Activated T-helper 9 cell treated with anti-CD3 and anti-CD28 coated beads, Interleukin-2, amount 50 U/mL, for 16 hours (primary cell): ENCODE measurements at places on chromosomes 2 and 18.

DNA sequence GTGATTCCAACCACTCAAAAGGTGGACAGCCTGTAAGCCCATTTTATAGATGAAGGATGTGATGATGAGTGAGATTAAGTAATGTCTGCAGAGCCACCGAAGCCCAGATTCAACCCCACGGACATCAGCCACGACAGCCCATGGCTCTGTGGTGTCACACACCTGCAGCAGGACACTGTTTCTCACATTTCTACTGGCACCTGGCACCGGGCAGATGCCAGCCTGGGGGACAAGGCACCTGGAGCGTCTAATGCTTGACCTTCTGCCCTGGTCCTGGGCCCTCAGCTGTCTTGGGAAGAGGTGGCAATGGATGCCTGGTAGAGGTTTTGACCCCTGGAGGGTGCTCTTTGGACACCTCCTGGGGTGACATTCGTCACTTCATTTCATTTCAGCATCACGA is 176.3 kb downstream of the ANAPC1 start:
- DNase-seq, result no peak

- no peak for DNase-seq
These were observed 592.6 kb upstream of the HS6ST1 start for GRCh38 chr2:128911276-128911675.

- DNase-seq, result no peak
These were observed 12.2 kb upstream of the DTNA start for GRCh38 chr18:34697891-34698290.

DNA sequence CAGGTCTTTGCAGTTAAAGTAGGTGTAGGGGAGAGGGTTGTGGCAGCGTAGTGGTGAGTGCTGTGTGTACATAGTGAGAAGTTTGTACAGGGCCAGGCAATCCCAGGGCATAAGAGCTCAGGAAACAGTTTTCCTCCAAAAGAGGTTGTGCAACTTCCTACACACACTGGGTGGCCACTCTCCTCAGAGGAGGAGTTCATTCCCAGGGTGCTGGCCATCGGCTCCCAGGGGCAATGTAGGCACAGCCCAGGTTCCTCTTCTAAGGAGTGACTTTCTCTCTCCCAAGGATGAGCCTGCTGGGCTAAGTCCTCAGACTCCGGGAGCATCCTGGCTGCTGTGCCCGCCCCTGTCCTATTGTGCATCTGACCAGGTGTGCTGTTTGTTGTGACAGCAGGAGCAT is 3.0 kb downstream of the ACOXL start:
- DNase-seq, result no peak

GRCh38 chr2:96580771-96581170 is 44.2 kb downstream of the ARID5A start:
- no peak for DNase-seq

DNA sequence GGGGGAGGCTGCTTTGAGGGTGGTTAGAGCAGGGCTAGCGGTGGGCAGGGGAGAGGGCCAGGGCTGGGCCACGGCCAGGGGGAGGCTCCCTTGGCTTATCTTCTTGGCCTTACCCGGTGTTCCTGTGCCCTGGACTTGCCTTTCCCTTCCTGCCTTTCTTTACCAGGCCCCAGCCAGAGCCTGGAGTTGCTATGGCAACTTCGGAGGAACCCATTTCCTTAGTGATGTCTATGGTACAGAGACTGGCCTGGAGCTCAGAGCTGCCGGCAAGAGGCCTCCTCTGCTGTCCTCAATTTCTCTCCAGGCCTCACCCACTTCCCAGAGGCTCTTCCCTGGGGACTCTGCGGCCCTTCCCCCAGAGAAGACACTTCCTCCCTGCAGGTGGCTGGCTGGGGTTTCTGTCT is 11.5 kb downstream of the SPEG start:
- no peak for DNase-seq

- no peak for DNase-seq
These were observed 416.6 kb upstream of the MEX3C start for GRCh38 chr18:51614033-51614432.

DNA sequence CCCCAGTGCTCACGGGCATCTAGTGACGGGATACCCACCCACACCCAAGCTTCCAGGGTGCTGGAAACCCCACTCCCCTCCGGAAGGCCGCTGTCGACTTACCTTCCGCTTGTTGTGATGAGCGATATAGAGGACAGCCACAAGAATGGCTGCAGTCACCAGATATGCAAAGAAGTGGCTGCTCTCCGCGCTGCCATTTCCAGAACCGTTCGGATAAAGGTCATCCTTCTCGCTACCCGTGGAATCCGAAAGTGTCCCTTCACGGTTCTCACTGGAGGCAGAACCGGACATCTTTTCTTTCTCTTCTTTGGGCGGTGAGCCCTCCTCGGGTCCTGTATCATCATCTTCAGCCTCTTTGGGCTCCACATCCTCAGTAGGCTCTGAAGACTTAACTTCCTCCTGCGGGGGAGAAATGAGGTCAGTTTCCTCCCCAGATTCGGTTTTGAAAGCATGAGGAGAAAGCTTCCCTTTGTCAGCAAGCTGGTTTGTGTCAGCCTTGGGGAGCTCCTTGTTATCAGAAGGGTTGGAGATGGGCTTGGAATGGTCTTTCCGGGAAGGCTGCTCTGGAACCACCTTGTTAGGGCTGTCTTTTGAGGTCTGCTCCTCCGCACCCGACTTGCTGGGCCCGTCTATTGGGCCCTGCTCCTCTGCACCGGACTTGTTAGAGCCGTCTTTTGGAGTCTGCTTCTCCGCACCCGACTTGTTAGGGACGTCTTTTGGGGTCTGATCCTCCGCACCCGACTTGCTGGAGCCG is 1.2 kb downstream of the TGOLN2 start:
- DNase-seq, result no peak

DNA sequence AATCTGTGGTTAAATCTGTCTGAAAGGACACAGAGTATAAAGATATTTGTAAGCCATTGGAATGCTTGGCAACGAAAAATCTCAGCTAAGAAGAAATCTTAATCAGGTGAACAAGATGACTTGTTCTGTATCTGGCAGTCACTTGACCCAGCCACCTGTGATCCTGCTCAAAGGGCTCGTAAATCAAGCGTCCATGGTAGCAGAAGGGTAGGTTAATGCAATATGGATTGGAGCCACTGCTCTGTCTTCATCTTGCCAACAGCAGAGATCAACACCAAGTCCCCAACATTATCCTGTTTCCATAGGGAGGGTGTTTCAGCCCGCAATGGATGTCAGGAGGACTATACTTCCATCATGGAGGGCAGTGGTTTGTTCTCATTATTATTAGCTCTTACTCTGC is 378.4 kb downstream of the CDH7 start:
- no peak for DNase-seq

DNA sequence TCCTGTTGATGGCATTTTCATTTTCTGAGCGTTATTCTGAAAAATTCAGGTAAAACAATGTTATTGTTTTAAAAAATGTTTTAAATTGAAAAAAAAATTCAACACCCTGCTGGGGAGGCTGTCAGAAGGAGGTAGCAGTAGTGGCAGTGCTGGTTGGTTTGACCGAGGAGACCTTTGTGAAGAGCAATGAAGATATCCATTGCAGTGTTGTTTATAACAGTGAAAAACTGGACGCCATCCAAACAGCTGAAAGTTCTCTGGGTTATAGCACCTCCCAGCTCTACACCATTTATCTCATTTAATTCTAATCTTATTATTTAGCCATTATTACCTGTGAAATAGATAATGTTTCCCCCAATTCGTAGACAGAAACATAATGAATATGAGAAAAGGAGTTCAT is 12.6 kb upstream of the ITM2C start:
- no peak for DNase-seq

- DNase-seq, result no peak
These were observed 15.0 kb downstream of the NGEF start for GRCh38 chr2:232997749-232998665.

DNA sequence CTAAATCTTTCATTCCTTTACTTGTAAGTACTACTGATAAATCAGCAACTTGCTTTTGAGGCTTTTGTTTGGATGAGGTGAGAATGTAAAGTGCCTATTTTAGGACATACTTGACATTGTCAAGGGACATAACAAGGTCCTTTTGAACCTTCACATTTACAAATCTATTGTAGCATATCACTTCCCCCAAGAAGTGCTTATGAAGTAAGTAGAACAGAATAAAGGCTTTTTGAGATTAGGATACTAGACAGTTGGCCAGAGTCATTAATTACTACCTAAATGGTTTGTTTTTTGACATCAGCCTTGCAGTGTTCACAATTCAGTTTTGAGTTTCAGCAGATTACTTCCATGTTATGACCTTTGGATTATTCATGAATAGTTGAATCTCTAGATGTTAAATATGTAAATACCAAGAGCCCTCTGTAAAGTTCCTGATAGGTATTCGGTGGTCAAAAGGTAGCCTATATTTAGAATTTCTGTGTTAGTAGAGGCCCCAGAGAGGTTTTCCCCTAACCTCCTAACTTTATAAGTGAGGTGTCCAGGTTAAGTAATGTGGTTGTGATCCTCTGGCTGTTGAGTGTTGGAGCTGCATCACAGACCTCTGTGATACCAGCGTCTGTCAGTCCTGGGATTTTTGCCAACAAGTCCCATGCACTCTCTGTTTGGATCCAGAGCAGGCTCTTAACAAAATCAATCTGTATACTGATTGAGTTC is 67.2 kb downstream of the LCLAT1 start:
- no peak for DNase-seq

- no peak for DNase-seq
These were observed 53.3 kb downstream of the FECH start for GRCh38 chr18:57533006-57533867.

GRCh38 chr18:65498605-65499004 is 252.2 kb upstream of the CDH7 start:
- DNase-seq, result no peak

DNA sequence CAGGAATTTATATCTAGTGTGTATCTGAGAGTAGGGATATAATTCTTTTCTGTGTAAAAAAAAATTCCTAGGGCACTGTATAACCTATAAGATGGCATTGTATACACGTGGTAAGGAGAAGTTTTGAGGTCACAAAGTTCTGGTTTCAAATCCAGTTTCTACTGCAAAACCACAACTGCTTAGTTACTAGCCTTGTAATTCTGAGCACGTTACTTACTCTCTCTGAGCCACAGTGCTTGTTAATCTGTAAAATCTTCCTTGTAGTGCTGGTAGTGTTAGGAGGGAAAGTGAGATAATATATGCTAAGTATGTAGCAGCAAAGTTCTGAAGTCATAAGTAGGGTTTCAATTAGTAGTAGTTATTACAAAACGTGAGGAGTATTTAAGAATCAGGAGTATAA is 175.4 kb downstream of the SATB2 start:
- DNase-seq, result no peak

- no peak for DNase-seq
These were observed 77.0 kb downstream of the PRKCE start for GRCh38 chr2:45728458-45728942.

GRCh38 chr2:144890828-144891227 is 370.9 kb upstream of the ZEB2 start:
- DNase-seq, result no peak

- DNase-seq, result no peak
These were observed 413.0 kb downstream of the CDH2 start for GRCh38 chr18:27763936-27764335.

GRCh38 chr2:15805206-15805605 is 135.1 kb upstream of the MYCN start:
- no peak for DNase-seq

- DNase-seq, result no peak
These were observed 184.1 kb upstream of the KYNU start for GRCh38 chr2:142693171-142693950.

DNA sequence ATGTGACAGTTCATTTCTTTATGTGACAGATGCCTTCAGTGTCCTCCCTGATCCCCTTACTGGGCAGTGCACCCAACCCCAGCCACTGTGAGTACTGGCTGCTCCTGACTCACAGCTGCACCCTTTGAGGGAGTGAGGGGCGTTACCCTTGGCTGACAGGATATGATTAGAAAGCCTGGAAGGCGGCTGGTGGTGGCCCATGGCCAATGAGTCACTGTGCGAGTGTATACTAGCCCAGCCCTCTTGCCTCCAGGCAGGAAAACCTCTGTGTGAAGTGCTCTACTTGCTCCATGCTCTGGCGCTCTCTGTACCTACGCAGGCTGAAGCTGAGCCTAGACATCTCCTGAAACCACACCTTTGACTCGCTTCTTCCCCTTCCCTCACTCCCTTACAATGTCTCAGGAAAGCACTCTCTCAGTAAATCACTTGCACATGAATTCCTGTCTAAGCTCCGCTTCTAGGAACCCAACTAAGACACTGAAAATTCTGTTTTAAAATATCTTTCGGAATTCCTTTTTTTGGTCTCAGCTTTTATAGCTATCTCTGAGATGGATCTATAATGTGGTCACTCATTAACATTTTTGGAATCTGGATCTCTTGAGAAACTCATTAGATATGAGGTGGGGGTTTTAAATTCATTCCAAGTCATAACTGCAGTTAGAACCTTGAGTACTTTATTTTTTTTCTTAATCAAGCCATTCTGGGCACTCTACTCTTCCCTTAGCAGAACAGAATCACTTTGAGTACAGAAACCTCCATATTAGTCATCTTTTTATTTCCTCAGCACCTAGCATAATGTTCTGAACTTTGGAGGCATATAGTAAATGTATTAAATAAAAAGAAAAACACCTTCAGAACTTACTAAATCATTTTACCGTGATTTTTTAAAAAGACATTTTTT is 25.3 kb upstream of the STAM2 start:
- no peak for DNase-seq

- no peak for DNase-seq
These were observed at the start of gene UNC80 for GRCh38 chr2:209771474-209772289. Gene UNC80, plus strand, starts transcription at chr2:209771832. Its CDS starts 241 bp downstream, at chr2:209772073.

GRCh38 chr18:63260380-63260754 is 59.2 kb downstream of the BCL2 start:
- DNase-seq, result no peak

DNA sequence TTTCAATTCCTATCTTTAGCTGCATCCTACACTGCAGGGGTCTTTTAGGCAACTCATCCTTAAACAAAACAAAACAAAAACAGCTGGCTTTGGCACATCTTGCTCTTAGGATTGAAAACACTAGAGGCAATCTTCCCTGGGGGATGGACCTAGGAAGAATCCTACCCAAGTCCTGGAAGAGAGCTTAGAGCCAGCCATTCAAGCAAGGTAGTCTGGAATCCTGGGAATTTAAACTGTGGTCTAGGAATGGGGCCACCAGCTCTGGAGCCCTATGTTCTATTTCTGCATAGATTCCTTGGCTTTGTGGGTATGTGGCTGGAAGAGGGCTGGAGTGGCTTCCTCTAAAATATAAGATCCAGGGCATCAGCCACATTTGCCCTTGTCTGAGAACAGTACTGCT is 27.7 kb downstream of the MYL1 start:
- DNase-seq, result no peak
